Liver (tissue), 10 donors: ENCODE measurements at places on chromosomes 4 and X. TPM values are rescaled to one million over a fixed set of nuclear protein-coding genes. Genes with fewer than 3 reads are reported as not detected.

Gene THAP6
- total RNA-seq = 8.7 TPM

Gene ATOH1
- not detected for total RNA-seq

Gene S100P
- total RNA-seq = 0.42 TPM

Gene FREM3
- not detected for total RNA-seq

Gene ACOT9
- 16.3 TPM for total RNA-seq

DNA sequence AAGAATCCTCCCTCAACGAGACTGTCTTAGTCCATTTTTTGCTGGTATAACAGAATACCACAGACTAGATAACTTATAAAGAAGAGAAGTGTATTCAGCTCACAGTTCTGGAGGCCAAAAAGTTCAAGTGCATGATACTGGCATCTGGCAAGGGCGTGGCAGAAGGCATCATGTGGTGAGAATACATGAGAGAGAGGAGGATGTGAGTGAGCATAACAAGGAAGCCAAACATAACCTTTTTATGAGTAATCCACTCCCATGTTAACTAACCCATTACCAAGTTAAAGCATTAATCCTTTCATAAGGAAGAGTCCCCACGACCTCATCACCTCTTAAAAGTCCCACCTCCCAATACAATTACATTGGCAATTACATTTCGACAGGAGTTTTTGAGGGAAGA lies 504.6 kb downstream of the IQCM start:
- H3K4me1 ChIP-seq = no peaks in the 10 kb centered on the region
- no peak for DNase-seq
- no peak overlapping the region for H3K4me3 ChIP-seq
- H3K27ac ChIP-seq = no peak overlapping the region
- no peaks in the 10 kb centered on the region for H3K36me3 ChIP-seq

DNA sequence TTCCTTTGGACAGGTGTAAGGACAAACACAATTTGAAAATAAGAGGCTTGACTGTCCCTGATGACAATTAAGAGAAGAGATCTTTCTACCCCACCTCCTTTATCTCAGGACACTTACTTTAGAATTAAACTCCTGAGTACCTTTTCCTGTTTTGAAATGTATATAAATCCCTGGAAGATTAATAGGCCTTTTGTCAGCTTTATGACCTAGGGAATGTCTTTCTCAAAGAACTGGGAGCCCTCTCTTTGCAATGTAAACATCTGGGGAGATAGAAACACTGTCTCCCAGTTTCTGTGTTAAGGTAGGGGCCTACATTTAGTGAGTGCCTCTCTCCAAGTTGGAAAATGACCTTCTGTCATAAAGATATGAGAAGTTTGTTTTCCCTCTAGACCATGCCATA lies 31.7 kb downstream of the AGA start:
- no peak overlapping the region for H3K27ac ChIP-seq
- H3K27me3 ChIP-seq = no peaks in the 10 kb centered on the region
- peaks cover 8% of the 10 kb centered on the region for H3K4me1 ChIP-seq
- no peaks in the 10 kb centered on the region for H3K36me3 ChIP-seq
- no peak for DNase-seq
- no peak overlapping the region for H3K4me3 ChIP-seq

Gene PDE5A
- total RNA-seq = 3.1 TPM

GRCh38 chrX:31349515-31349914 lies 277.7 kb upstream of the FTHL17 start:
- H3K4me1 ChIP-seq = peaks cover 6% of the 10 kb centered on the region
- H3K27me3 ChIP-seq = no peaks in the 10 kb centered on the region
- DNase-seq = no peak
- H3K4me3 ChIP-seq = no peak overlapping the region
- H3K27ac ChIP-seq = no peak overlapping the region

GRCh38 chr4:138897811-138898226 lies 117.8 kb upstream of the NOCT start:
- no peak for DNase-seq
- no peaks in the 10 kb centered on the region for H3K4me1 ChIP-seq
- H3K27me3 ChIP-seq = no peaks in the 10 kb centered on the region
- H3K27ac ChIP-seq = no peak overlapping the region
- no peak overlapping the region for H3K4me3 ChIP-seq
- H3K36me3 ChIP-seq = no peaks in the 10 kb centered on the region

DNA sequence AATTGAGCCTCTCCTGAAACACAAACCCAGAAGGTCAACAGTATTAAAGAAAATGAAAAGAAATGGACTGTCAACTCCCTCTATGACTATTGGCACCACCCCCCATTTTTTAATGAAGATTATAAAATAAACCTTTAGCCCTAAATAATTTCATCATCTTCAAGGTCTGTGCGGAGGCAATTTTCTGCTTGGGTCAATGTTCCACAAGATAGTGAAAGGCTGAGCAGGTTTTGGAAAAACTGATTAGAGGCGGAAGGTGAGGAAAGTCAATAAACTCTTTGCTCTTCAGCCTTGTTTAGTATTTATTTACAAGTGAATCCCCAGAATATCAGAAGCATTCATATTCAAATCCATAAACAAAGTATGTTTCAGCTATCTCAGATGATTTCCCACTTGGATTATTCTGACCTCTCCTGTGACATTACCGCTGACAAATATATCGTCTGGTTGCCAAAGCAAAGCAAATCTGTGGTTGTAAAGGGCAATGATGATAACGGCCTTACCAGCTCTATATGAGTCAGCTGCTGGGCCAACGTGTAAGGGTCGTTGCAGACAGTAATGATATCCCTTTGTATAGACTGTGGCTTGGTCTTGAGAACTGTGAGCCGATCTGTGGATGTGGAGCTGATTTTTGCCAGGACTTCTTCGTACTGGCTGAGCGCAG lies 24.0 kb downstream of the RASGEF1B start:
- H3K27me3 ChIP-seq = no peaks in the 10 kb centered on the region
- DNase-seq = no peak
- peaks cover 1% of the 10 kb centered on the region for H3K4me1 ChIP-seq
- H3K27ac ChIP-seq = peak overlapping the region; percentile 64
- H3K4me3 ChIP-seq = no peak overlapping the region
- H3K36me3 ChIP-seq = peaks cover 81% of the 10 kb centered on the region

- no peak overlapping the region for H3K4me3 ChIP-seq
- no peaks in the 10 kb centered on the region for H3K27me3 ChIP-seq
- no peaks in the 10 kb centered on the region for H3K4me1 ChIP-seq
- no peak for DNase-seq
- H3K36me3 ChIP-seq = no peaks in the 10 kb centered on the region
- no peak overlapping the region for H3K27ac ChIP-seq
These were observed 22.2 kb downstream of the HMX1 start for GRCh38 chr4:8849266-8850073.

- H3K27ac ChIP-seq = no peak overlapping the region
- no peak for DNase-seq
- H3K36me3 ChIP-seq = no peaks in the 10 kb centered on the region
- no peak overlapping the region for H3K4me3 ChIP-seq
These were observed 196.7 kb downstream of the HS3ST1 start for GRCh38 chr4:11232015-11232414.

DNA sequence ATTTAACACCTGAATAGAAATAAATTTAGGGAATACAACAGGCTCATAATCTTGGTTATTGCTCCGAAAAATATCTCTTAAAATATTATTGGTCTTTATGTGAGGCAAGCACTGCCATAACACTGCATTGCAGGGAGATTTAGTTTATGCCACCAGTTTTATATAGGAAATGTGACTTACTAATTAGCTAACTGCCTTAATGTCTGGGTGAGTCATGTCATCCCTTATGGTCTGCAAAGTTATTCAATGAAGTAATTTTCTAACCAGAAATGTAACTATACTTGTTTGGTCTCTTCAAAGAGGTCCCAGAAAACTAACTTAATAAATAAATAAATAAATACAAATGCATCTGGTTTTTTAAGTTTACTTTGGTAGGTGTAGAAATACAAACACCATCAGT lies 597.2 kb downstream of the GALNTL6 start:
- no peak for DNase-seq
- H3K4me1 ChIP-seq = no peaks in the 10 kb centered on the region
- no peaks in the 10 kb centered on the region for H3K27me3 ChIP-seq
- H3K27ac ChIP-seq = no peak overlapping the region
- H3K4me3 ChIP-seq = no peak overlapping the region
- H3K36me3 ChIP-seq = no peaks in the 10 kb centered on the region

DNA sequence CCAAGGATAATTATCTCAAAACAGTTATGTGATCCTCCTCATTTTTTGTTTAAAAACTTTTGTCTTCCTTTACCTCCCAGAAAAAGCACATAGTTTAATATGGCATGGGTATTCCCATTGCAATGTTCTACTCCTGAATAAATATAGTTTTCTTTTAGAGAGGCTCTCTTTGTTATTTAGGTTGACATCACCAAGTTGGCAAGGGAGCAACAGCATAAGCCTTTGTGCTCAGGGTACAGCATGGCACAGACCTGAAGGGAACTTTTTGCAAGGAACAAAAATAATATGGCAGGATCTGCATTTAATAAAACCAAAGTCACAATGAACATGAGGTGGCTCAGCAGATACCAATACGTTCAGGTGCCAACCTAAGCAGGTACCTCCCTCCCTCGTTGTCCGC lies 47.1 kb upstream of the NPY2R start:
- DNase-seq = no peak

DNA sequence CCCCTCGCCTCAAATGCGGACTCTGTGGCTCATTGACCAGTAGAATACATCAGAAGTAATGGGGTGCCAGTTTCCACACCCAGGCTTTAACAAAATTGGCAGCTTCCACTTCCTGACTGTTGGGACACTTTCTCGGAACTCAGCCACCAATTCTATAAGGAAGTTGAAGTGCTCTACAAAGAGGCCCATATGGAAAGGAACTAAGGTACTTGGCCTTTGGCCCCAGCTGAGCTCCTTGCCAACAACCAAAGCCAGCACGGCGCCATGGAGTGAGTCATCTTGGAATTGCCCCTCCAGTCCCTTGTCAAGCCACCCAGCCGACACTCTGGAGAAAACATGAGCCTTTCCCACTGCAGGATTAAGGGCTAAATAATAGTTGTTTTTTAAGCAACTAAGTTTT lies 262.2 kb upstream of the INTU start:
- no peaks in the 10 kb centered on the region for H3K27me3 ChIP-seq
- H3K4me1 ChIP-seq = no peaks in the 10 kb centered on the region
- H3K4me3 ChIP-seq = no peak overlapping the region
- no peaks in the 10 kb centered on the region for H3K36me3 ChIP-seq
- no peak for DNase-seq

Gene HPGD
- total RNA-seq = 7.9 TPM

DNA sequence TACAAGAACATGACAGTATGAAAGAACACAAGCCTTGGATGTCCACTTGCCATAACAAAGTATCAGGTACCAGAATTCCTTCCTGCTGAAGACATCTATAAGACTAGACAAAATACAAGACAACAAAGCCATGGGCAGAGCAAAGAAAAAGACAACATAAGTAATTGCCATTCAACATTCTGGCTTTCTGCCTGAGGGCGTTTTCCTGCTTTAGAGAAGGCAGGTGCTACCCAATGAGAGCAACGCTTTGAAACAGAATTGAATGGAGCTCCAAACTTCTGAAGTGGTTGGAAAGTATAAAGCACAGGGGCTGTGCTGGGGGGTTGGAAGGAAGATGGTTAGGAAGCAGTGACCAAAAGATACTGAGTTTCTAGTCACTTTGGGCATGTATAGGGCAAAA lies 30.1 kb downstream of the PDE5A start:
- DNase-seq = no peak
- no peaks in the 10 kb centered on the region for H3K36me3 ChIP-seq
- H3K27me3 ChIP-seq = no peaks in the 10 kb centered on the region
- no peaks in the 10 kb centered on the region for H3K4me1 ChIP-seq
- H3K27ac ChIP-seq = no peak overlapping the region

Gene GAR1
- 7.2 TPM for total RNA-seq

Gene SUV39H1
- total RNA-seq = 5.8 TPM

Gene UNC5C
- 1.2 TPM for total RNA-seq
